ENCODE measurements at places on chromosomes 2 and 18.
A peak's percentile ranks its signal among the peaks of the same experiment; 100 is the strongest.

- DNase-seq, result no peak
Measured at GRCh38 chr2:126907671-126908070, 9.0 kb downstream of the TEX51 start.

DNA sequence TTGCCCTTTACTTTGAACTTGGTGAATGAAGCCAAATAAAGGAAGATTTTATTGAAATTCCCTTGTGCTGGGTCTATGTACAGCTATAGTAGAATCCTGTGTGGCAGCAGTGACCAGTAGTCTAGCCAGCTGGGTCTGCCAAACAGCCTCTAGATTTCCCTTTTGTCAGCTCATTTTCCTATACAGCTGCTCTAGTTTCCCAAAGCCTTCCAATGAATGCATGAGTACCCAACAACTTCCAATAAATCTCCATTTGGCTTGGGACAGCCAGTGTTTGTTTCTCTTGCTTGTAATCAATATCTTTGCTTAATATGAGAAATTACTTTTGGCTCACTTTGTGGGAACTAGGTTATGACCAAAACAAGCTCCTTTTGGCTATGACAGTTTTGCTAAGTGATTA is 43.6 kb downstream of the SCN9A start:
- DNase-seq, result no peak

- DNase-seq, result no peak
Measured at GRCh38 chr2:147108548-147108947, 736.3 kb upstream of the ACVR2A start.

GRCh38 chr2:121791290-121791689 is 35.8 kb downstream of the TSN start:
- DNase-seq, result no peak

DNA sequence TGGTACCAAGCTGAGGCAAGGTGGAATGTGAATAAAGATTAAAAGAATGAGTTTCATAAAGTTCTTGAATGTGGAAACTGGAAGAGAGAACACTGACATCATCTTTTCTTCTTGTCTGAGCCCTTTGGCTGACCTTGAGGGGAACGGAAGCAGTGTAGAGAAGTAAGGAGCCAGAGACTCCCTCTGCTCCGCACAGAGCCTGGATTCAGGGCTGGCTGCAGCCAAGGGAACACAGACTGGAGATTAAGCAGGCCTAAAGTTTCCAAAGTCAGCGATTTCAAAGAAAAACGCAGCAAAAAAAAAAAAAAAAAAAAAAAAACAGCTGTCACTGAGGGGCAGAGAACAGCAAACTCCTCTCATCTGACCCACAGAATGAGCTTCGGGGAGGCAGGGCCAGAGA is 19.3 kb upstream of the ALK start:
- DNase-seq, result no peak

DNA sequence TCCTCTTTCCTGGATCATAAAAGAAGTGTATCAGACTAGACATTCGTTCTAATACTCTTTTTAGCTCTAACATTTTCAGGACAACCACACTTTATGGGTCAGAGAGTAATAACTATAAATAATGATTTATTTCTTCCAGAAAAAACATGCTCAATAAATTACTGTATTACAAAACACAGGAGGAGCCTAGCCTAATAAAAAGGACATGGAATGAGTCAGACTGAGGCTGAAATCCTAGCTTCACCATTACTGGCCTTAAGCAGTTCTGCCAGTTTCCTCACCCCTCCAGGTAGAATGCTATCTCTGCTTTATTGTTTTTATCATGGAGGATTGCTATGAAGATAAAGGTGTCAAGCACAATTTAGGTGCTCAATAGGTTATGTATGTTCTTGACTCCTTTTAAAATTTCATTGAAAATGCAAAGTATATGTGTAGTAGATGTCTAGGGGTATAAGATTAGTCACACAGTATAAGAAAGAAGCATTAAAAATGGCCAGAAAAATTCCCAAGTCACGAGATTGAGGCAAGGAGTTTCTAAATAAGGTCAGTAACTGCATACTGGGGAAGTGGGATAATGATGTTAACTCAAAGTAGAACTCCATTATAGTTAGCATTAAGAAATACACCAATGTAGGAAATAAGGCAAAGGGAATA is 105.5 kb upstream of the NEUROD1 start:
- peak; percentile 51 for DNase-seq

DNA sequence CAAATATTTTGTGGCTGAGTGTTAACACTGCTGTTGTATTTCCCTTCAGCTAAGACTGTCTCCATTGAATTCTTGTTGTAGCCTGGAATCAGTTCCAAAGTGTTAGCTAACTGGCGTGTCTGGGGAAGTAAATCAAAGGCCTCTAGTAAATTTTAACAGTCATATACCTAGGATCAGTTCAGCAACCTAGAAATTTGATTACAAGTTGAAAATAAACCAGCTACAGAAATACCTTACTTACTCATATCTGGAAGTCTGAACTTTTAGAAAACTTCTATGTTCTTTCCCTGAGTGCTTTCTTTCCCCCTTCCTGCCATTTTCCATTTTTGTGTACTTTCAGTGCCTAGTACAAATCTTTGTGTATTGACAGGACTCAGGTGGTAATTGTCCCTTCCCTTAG is 396.7 kb upstream of the DCC start:
- DNase-seq, result no peak

- DNase-seq, result no peak
Measured at GRCh38 chr2:233807215-233807865, 29.2 kb downstream of the MROH2A start.

- peak; percentile 77 for DNase-seq
Measured at GRCh38 chr2:47058003-47058931, 96.8 kb downstream of the STPG4 start.

- no peak for DNase-seq
Measured at GRCh38 chr18:11826836-11827235, 24.4 kb upstream of the CHMP1B start.

DNA sequence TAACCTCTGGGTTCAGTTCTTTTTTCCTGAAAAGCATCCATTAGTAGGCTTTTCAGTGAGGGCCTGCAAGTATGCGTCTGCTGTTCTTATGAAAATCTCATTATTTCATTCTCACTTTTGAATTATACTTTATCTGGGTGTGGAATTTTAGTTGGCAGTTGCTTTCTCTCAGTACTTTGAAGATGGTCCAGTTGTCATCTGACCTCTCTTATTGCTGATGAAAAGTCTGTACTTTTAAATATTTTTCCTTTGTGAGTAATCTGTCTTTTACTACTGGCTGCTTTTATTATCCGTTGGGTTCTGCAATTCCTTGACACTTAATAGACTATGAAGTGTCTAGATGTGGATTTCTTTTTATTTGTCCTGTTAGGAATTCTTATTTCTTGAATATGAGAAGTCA is 307.8 kb downstream of the CYP26B1 start:
- DNase-seq, result no peak

- no peak for DNase-seq
Measured at GRCh38 chr2:150769421-150769820, 282.0 kb upstream of the RND3 start.

GRCh38 chr2:128611421-128612320 is 293.0 kb upstream of the HS6ST1 start:
- DNase-seq, result no peak

GRCh38 chr2:182852801-182853200 is 13.6 kb downstream of the FRZB start:
- no peak for DNase-seq

- peak; percentile 37 for DNase-seq
Measured at GRCh38 chr18:48621240-48621639, 82.4 kb downstream of the CTIF start.

DNA sequence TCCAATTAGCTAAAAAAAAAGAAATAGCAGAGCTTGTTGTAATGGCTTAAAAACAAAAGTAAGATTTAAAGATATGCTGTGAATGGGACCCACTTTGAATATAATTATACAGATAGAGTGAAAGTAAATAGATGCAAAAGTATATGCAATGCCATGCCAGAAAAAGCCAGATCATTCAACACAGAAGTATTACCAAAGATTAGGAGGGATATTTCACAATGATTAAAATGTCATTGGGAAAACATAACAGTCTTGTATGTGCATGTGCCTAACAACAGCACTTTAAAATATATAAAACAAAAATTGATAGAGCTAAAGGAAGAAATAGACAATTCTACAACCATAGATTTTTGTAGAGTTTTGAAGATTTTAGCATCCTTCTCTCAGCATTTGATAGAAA is 19.9 kb upstream of the SIGLEC15 start:
- DNase-seq, result no peak

DNA sequence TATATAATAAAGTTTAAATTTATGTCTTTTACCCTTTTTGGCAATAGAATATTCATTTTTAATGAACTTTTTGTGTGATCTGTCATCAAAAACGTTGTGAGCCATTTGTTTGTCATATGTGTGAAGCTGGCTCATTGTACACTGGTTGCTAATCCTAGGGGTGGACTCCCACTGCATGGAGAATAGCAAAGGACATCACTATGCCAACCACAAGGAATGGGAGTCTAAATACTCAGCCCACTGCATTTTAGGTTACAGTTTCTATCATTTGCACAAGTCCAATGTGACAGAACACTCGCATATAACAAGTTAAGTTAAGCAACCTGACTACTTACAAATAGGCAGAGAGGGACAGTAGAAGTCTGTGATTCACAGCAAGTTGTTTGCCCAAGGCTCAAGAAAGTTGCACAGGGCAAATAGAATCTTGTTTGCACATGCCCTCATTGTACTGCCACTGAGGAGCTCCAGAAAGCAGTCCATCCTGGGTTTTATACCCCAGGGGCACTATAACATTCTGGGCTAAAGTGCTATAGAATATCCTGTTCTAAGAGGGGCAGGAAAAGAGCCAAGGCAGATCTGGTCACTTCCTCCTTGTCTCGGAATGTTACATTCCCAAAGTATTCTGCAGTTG is 545.9 kb upstream of the GCFC2 start:
- DNase-seq, result no peak

Data from GM04503 (cell line).